Neural crest cell (in vitro differentiated cells): ENCODE measurements at places on chromosomes 1 and 21. TPM values are rescaled to one million over a fixed set of nuclear protein-coding genes. Genes with fewer than 3 reads are reported as not detected.

Gene C8B
- not detected in 2 replicates for total RNA-seq

Gene RIPPLY3
- 2.6 and 3.2 TPM in 2 replicates for total RNA-seq

Gene CRB1
- total RNA-seq, result 1.8 and 1.9 TPM in 2 replicates

Gene PTPN14
- total RNA-seq, result 21.4 and 26.4 TPM in 2 replicates

Gene CNR2
- total RNA-seq, result not detected in 2 replicates

Gene NUAK2
- 14.7 and 15.4 TPM in 2 replicates for total RNA-seq

Gene BMP8A
- total RNA-seq, result 0.19 TPM in 1 of 2 replicates, not detected in the other

Gene BATF3
- not detected in 2 replicates for total RNA-seq

Gene LHX8
- total RNA-seq, result not detected in 2 replicates

Gene VPS45
- 48.8 and 53.1 TPM in 2 replicates for total RNA-seq

Gene FAM72C
- 5.1 and 7.1 TPM in 2 replicates for total RNA-seq

Gene ATP5PO
- 231 and 234 TPM in 2 replicates for total RNA-seq

Gene ANGPTL3
- total RNA-seq, result not detected in 2 replicates

Gene EPHB2
- 57.2 and 60.3 TPM in 2 replicates for total RNA-seq

Gene WNT4
- total RNA-seq, result 0.16 and 0.23 TPM in 2 replicates
